ENCODE measurements at places on chromosomes 13 and 19.

- no peak for DNase-seq
These were observed 17.9 kb upstream of the TINCR start for GRCh38 chr19:5585461-5586299.

DNA sequence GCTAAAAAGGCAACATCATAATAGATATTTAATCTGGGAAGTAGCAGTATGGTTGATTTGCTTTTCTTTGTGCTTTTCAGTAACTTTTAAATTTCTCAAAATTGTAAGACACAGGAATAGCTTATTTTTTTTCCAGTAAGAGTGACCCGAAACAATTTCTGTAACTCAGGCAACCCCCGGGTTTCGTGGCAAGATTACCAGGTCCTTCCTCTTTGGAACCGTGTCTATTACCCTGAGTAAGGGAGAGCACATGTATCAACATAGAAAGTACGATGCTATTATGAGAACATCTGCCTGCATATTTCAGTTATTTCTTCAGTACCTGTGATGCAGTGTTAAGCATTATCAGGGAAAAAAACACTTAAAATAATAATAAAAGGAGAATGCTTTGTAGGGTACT lies 64.1 kb downstream of the DOCK9 start:
- no peak for DNase-seq

DNA sequence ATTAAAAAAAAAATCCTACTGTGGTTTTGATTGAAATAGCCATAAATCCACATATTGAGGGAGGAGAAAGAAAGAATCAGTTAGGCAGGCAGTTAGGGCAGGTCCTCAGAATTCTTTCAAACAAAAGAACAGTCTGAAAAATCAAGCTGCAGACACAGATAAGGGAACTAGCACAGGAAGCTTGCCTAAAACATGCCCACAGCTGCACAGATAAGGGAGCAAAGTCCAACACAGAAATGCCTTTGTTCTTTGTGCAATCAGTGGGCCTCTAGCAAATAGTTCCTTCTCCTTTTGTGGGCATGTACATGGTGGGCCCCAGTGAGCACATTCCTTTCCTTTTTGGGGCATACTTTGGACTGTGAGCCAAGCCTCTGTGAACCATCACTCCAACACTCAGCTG lies 42.7 kb downstream of the UTP14C start:
- DNase-seq: no peak

- no peak for DNase-seq
These were observed 371.3 kb downstream of the COG6 start for GRCh38 chr13:40026741-40027140.

DNA sequence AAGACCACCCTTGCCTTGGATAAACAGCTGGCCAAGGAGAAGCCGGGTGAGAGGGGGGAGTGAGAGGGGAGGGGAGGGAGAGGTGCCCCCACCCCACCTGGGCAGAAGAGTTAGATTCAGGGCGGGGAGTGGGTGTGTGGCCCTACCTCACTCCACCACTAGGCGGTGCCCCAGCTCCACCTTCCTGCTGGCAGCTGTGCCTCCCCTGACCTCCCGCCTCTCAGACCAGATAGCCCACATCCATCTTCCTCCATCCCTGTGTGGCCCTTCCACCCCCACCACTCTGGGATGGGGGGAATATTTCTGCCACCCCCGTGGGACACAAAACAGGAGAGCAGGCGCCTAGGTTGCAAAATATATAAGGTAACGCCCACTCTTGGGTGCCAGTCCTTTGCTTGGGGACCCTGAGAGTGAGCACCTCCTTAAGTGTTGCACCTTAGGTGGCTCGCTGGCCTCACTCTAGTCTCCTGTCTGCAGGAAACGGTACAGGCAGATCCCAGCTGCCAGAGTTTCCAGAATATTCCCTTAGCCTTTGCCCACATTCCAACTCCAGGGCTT lies 13.8 kb upstream of the EHD2 start:
- peak; percentile 34 for DNase-seq

All from Kasumi-1 (cell line).